PC-9 (cell line): ENCODE measurements at places on chromosomes 2 and 18. TPM values are rescaled to one million over a fixed set of nuclear protein-coding genes. Genes with fewer than 3 reads are reported as not detected.

Gene NABP1
- total RNA-seq: 39.0 and 46.5 TPM in 2 replicates

Gene RAB1A
- total RNA-seq: 110 and 165 TPM in 2 replicates

Gene UGT1A4
- 73.6 and 93.0 TPM in 2 replicates for total RNA-seq

DNA sequence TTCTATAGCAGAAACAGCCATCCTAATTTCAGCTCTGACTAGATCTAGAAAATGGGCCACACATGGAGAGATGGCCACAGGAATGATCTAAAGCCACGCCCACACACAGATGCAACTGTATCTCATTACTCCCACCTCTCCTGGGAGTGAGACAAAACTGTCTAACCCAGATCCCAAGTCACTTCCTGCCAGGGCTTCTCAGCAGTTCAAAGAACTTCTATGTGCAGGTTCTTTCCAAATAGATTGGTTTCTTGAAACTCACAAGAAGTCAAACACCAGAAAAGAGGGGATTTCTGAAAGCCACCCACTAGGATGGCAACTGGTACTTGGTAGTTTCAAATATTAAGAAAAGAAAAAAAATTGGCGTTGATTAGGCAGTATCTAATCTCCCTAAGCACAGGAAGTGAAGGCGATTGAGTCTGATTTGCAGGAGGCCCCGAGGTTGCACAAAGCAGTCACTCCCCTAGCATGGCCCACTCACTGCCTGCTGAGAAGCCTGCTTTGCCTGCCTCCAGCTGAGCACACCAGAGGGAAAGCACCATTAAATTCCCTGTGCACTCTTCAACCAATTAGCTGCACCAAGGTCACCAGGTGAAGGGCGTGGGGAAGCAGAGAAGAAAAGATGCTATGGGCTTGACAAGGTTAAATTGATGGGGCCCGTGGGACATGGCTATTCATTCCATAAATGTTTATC lies 51.1 kb downstream of the PAPOLG start:
- no peak for DNase-seq
- H3K36me3 ChIP-seq: no peaks in the 10 kb centered on the region
- H3K27me3 ChIP-seq: no peaks in the 10 kb centered on the region
- no peaks in the 10 kb centered on the region for H3K4me1 ChIP-seq

DNA sequence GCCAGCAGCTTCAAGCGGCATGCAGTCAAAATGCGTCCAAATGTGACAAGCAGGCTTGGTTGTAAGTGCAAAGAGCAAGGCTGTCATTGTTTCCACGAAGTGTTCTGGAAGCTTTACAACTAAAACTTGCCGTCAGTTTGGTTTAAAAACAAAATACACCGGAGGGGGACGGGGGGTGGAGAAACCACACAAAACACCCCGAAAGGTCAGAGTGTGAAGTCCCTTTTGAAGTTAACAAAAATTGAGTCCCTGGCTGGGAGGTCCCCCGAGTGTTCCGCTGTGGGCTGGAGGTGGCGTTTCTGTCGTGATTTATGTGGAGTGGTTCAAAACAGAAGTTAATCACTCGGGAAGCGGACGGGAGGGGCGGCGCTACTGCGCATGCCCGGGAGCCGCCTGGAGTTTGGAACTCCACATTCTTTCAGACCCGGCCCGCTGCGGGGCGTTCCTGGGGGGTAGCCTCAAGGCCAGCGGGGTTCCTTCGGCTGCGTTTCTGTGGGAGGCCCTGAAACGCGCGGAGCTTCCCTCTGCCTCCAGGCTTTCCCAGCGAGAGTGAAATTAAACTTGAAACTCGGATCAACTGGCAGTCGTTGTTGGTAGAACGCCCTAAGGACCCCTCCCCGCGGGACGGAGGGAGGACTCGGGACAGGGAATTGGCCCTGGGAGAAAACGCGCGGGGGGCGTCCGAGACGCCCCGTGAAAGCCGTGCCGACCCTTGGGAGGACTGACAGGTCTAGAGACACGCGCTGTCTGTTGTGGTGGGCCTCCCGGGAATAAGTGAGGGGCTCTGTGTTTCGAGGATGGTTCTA lies 1.4 kb downstream of the TGIF1 start:
- peak; percentile 89 for DNase-seq
- peaks cover 20% of the 10 kb centered on the region for H3K36me3 ChIP-seq
- peak overlapping the region; percentile 96 for H3K27ac ChIP-seq
- no peaks in the 10 kb centered on the region; the same call in 1 of the 2 replicates for H3K27me3 ChIP-seq

DNA sequence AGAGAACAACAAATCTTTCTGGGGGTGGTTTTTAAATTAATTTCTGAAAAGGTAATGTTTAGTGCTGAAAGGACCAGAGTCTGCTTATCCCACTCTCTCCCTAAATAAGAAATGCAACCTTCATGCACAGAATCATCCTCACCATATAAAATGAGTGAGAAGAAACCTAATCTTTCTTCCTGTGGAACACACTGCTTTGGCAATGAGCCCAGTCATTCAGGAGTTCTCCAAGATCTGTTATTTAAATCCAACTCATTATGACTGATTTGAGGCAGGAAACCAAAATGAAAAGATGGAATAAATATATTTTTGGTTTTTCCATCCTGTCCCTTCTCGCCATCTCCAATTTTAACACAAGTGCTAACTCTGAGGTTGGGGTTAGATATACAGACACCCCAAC lies 228.3 kb downstream of the SRBD1 start:
- H3K36me3 ChIP-seq: no peaks in the 10 kb centered on the region; the same call in 1 of the 2 replicates
- H3K27ac ChIP-seq: no peak overlapping the region
- H3K4me3 ChIP-seq: no peak overlapping the region
- H3K27me3 ChIP-seq: no peaks in the 10 kb centered on the region
- peaks cover 6% of the 10 kb centered on the region; the same call in 1 of the 2 replicates for H3K4me1 ChIP-seq

GRCh38 chr2:28225473-28226080 lies 167.1 kb upstream of the FOSL2 start:
- DNase-seq: no peak
- H3K36me3 ChIP-seq: no peaks in the 10 kb centered on the region
- H3K4me1 ChIP-seq: peaks cover 19% of the 10 kb centered on the region
- H3K4me3 ChIP-seq: no peak overlapping the region
- no peaks in the 10 kb centered on the region for H3K27me3 ChIP-seq
